Hematopoietic multipotent progenitor cell treated with erythropoietin and hydrocortisone succinate and interleukin-3 and kit ligand, for 4 days (in vitro differentiated cells): ENCODE measurements at places on chromosomes 6 and 20.
A peak's percentile ranks its signal among the peaks of the same experiment; 100 is the strongest.

GRCh38 chr6:87699576-87699975 is 2.5 kb downstream of the AKIRIN2 start:
- no peak for DNase-seq

GRCh38 chr6:46605091-46605797 is 47.4 kb downstream of the CYP39A1 start:
- no peak for DNase-seq

DNA sequence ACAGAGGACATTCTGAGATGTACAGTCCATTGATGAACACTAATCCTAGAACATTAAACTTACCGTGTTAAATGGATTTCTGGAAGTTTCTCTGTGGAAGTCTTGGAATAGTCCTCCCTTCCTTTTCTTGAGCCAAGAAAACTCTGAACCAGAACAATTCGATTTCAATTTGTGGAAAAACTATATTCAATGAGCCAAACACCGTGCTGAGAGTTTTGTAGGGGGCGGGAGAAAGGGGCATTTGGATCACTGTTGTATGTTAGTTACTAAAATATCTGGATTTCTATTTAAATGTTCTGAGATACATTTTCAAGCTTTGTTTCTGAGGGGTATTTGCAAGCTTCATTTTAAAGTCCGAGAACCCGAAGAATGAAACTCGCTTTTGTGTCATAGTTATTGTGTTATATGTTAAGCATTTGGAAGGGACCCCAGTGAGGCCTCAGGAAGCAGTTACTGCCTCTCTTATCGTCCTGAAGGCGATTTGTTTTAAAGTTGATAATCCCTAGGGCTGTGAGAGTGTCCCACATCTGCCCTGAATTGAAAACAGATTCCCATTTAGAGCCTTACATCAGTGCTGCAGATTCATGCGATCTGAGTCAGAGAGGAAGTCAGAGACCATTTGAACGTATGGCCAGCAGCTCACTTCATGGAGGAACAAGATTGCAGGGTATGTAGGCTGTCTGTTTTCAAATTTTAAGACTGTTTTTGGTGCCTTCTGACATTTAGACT is 70.8 kb upstream of the SASH1 start:
- DNase-seq: no peak

DNA sequence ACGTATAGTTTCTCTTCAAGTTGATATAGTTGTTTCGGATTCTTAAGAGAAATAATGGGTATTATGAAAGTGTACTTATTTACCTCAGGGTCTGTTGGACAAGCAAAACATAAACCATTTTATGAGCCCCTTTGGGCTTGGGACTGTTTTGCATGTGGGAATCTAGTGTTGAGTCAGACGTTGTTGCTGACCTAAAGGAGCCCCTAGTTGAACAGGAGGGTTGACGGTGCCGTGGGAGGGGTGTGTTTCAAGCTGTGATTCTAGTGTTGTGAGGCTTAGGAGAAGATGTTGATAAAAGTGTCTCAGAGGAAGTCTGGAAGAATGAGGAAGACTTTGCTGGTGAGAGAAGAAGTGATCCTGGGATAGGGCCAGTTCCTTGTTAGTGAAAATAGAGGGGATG is 140.0 kb downstream of the ARID1B start:
- no peak for DNase-seq

GRCh38 chr6:114707081-114707620 is 364.3 kb upstream of the HS3ST5 start:
- no peak for DNase-seq

DNA sequence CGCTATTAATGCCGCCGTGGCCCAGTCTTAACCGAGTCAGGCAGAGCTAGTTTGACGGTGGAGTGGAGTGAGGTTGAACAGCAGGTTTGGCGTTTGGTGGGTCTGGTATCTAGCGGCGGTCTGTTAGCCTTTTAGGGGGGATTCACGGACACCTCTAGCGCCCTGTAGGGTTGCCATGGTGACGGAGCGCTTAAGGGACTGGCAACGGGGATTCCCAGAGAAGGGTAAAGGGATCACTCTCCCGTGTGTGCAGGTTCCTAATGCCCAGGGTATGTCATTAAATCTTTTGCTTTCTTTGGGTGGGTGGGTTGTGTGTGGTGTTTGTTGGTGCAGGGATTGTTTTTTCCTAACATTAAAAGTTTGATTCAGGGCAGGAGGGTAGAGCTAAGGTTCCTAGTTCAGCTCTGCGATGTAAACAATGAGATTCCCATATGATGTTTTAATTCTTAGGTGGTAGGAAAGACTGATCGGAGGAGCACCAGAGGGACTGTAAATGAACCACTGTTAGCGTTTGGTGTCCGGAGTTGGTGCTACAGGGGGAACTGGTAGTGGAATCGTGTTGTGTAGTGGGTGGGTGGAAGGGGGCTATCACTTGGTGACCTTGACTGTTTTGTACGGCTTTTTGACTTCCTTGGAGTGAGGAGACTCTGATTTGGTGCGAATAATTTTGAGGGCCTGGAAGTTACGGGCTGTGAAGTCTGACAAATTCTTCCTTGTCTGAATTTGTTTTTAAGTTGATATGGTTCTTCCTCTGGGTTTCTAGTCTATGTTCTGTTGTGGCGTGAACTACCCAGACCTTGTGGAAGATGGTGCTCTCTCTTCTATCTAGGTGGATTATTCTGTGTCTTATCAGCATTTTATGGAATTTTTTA is 5.0 kb downstream of the BRD2 start:
- peak; percentile 73 for DNase-seq

GRCh38 chr6:151962246-151962846 is 154.9 kb downstream of the ESR1 start:
- peak; percentile 79 for DNase-seq

DNA sequence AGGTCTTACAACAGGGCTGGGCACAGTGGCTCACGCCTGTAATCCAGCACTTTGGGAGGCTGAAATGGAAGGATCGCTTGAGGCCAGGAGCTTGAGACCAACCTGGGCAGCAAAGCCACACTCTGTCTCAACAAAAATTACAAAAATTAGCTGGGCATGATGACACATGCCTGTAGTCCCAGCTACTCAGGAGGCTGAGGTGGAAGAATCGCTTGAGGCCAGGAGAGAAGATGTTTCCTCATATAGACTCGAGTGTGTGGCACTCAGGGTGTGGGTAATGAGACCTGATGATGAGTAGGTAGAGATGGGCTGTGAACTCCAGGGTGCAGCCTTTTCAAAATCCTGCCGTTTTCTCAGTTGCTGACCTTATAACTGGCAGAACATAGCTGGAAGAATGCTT is 125.3 kb upstream of the FOXO3 start:
- DNase-seq: no peak

DNA sequence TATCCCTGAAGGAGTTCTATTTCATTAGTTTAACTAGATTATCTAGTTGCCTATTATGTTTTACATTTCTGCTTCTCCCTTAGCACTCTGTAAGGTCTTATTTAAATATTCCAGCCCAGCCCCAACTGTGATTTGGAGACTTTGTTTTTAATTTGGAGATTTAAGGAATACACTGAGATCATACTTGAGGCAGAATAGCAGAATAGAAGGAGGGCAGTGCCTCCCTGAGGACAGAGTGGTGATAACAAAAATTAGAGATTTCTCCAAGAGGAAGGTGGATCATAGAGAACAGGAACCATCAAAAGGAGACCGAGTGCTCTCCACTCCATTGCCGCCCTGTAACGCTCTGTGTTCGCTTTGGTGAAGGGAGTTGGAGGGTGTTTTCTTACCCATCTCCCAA is 14.8 kb upstream of the CD164 start:
- DNase-seq: peak; percentile 60

DNA sequence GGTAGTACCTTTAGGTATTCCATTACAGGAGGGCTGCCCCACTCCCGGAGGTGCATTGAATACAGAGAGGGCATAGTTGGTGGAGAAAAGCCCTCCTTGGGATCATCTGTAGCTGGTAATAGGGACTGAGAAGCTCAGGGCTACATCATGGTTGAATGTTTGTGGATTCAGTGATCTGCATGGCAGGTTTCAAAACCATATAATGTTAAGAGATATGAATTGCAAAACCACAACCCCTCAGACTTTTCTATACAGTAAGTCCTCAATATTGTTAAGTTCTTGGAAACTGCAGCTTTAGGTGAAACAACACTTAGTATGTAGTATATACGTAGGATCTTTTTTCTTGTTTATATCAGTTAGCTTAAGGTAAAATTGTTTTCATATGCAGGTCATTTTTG is 11.3 kb downstream of the TULP4 start:
- peak; percentile 68 for DNase-seq

DNA sequence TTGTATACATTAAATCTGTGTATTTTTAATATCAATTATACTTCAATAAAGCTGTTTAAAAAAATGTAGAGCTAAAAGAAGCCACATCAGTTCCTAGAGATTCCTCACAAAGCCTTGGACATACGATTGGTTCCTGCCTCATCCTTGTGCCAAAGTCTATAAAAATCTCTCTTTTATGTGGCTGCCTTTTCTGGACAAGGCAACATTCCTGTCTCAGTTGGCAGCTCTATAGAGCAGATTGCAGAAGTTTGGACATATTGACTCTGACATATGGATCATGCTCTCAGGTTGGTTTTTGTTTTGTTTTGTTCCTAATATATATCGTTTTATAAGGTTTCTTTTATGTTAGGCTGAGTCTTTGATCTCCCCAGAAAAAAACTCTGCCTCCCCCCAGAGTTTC is 148.9 kb downstream of the MAFB start:
- DNase-seq: no peak

DNA sequence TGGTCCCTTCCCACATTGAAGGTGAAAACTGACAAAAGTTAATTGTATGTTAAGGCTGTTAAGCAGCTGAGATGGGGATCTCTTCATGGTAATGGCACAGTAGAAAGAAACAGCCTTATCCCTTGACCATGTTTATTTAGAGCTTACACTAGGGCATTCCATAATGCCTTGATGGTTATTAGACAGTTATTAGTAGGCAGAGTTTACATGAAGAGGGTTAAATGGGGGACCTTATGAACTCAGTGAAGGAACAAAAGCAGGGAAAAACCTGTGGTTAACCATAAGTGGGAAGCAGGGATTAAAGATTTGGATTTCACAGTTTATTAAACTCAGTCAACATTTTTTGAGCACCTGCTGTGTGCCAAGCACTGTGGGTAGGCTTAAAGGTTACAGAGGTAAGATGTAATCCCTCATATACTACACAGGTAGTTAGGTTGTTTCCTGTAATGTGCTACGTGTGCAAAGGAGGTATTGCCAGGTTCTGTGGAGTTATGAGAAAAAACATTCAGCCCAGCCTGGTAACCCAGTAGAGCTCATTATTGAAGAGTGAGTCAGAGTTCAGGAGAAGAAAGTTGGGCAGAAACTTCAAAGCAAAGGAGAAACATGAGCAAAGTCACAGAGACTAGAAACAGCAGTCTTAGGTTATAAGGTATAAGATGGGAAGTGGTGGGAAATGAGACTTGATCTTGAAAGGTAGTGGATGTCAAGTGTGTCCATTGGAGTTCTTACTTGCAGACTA is 32.3 kb upstream of the GNRH2 start:
- DNase-seq: no peak

DNA sequence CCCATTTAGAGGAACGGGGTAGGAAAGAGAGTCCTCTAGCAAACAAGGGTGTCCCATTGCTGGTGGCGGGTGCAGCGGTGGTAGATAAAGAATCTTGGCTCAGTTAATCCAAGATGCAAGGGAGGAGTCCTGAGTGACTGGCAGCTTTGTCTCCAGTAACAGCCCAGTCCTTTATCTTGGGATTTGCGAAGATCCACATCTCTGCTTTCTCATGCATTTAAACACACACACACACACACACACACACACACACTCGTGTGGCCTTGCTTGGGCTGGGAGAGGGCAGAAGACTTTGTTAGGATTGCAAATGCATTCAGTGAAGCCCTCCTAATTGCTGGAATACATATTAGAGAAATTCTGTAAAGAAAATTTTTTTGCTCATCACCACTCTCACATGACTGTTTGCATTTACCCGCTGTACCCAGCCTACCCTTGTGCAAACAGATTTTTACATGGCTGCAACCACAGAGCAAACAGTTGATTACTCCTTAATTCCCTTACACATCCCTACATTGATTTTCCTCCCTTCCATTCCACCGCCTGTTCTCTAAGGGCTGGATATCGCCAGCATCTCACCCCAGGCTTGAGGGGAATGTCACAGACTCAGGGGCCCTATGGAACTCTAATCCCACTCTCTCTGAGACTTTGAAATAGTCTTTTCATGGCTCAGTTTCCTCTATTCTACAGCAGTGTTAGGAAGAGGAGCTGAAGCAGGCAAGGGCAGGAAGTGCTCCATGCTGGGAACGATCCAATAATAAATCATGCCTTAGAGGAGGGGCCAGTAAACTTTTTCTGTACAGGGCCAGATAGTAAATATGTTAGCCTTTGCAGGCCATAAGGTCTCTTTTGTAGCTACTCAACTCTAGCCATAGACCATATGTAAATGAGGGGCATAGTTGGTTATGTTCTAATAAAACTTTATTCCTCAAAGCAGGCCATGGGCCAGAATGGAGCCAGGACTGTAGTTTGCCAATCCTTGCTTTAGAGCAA is 3.5 kb downstream of the C6orf132 start:
- DNase-seq: peak; percentile 40

DNA sequence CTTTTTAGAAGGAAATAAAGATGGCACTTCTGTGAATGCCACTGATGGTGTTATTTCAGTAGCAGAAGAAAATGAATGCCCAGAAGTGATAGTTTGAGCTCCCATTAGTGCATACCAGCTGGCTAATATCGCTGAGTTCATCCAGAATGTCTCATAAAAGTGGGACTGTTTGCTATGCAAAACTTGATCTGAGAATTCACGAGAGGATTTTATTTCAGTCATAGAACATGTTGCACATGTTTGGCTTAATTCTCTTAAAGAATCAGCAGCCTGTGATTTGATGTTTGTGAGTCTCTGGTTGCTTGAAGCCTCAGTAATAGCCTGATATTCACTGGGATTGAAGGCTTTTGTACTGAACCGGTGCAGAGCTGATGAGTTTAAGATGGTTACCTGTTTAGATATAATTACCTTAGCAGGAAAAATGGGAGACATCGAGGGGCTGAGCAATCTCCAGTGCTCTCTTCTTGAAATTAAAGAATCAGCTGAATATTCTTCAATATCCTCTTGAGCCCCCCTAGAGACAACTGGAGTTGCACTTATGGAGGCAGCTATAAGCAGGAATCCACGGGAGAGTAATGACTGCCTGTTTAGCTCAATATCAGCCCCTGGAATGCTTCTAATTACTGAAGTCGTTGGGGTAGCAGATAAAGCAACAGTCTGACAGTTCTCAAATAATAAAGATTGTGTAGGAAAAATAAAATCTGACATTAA is 955.5 kb downstream of the PHF3 start:
- DNase-seq: no peak

DNA sequence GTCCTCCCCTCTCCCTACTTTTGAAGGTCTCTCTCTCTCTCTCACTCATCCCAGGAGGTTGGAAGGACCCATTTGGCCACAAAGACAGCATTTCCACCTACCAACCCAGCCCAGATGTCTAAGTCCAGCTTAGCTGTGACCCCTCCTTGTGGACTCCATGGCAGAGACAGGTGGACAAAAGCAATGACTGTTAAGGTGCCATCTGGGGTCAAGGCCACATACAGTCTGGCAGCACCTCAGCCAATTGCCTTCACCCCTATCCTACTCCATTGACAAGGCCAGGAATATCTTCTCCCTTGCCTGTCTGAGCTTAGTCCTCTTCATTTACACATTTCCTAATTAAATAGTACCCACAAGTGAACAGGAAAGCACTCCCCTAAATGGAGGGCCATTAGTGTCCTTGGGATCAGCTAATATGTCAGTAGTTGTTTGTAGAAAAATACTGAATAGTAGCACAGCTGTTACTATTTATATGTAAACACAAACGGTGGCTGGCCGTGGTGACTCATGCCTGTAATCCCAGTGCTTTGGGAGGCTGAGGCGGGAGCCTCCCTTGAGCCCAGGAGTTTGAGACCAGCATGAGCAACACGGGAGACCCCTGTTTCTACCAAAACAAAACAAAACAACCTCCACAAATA is 28.8 kb downstream of the GCM1 start:
- no peak for DNase-seq

GRCh38 chr6:139625998-139626975 is 251.8 kb upstream of the CITED2 start:
- DNase-seq: peak; percentile 89
